ENCODE measurements at places on chromosomes 11 and 22.

GRCh38 chr11:59172345-59173079, 580 bp downstream of the DTX4 start:
- peak; percentile 67 for DNase-seq

GRCh38 chr11:70247710-70248072, 22.8 kb upstream of the PPFIA1 start:
- no peak for DNase-seq

DNA sequence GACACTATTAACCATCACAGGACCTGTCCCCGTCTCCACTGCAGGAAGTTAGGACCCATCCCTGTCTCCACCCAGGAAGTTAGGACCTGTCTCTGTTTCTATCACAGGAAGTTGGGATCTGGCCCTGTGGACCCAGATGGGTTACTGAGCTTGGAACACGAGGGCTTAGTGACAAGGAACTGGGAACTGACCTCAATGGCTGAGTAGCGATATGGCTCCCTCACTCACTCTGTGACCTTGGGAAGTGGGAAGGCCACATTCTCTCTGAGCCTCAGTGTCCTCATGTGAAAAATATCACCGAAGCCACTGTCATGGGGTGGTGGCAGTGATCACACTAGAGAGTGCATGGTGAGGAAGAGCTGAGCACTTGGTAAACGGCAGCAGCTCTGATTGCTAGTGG, 59.4 kb downstream of the FBLN1 start:
- no peak for DNase-seq

DNA sequence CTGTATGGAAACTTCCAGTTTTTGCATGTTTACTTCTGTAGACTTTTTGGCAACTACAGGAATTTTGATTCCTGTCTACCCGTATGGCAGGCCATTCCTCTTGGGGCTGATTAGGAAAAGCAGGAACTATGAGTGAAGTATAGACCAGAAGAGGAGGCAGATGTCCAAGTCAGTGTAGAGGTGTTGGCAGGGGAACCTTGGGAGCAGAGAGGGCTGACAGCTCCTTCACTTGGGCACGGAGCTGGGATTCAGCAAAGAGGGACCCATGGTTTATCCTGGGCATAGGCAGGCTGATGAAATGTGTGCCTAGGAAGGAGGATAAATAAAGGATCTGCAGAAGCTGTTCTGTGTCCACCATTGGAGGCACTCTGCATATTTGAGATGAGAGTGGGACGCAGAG, 33.1 kb downstream of the TREH start:
- DNase-seq, result no peak

Data from germinal center (tissue), 1 donor.